ENCODE measurements at places on chromosomes 13 and 19. TPM values are rescaled to one million over a fixed set of nuclear protein-coding genes. Genes with fewer than 3 reads are reported as not detected.

DNA sequence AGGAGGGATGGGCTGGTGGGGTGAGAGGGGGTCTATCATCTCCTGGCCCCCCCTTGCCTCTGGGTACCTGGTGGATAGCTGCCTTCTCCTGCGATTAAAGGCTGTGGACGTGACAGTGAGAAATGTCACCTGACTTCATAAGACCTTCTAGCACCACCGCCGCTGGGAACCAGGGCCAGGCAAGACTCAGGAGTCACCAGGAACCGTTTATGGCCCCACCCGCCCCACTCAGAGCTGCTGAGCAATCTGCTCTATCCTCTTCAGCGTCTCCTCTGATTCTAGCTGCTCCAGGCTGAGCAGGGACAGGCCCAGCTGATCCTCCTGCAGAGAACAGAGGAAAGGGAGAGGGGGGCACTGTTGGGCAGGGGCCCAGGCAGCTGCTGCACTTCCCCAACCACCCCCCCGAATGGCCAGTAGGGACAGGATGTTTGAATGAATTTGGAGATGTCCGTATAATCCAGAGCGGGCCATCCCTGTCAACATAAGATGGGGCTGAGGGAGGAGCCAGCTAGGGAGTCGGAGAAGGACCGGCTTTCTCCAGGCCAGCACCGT lies 10.9 kb downstream of the KLC3 start:
- no peak for DNase-seq

DNA sequence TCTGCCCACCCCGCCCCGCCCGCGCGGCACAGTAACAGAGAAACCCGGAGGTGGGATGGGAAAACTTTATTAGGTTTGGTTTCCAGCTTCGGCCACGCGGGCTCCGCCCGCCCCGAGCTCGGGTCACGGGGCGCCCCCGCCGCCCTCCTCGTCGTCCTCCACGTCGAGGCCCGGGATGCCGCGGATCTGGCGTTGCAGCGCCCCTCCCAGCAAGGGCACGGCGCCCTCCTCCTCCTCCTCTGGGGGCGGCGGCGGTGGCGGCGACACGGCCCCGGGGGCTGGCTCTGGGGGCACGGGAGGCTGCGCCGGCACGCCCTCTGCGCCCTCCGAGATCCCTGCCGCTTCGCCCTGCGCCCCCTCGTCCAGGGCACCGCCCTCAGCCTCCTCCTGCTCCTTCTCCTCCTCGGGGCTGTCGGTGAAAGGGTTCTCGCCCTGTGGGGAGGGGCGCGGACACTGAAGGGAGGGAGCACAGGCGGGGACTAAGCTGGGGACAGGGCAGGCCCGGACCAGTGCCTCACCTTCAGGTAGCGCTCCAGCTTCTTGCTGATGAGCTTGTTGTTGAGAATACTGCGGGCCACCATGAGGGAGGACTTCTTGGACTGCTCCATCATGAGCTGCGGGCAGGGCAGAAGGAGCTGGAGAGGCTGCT lies 536 bp upstream of the AKAP8 start:
- no peak for DNase-seq

GRCh38 chr19:51549533-51550324 lies 18.3 kb upstream of the SIGLEC6 start:
- DNase-seq = no peak

PLIN4 gene
- not detected for total RNA-seq

Measured in activated CD8-positive, alpha-beta memory T cell treated with anti-CD3 and anti-CD28 coated beads, Interleukin-2, amount 10 ng/mL, durations not matched to agents 7 days and 5 days (primary cell).